ENCODE measurements at places on chromosomes 7 and 10.

DNA sequence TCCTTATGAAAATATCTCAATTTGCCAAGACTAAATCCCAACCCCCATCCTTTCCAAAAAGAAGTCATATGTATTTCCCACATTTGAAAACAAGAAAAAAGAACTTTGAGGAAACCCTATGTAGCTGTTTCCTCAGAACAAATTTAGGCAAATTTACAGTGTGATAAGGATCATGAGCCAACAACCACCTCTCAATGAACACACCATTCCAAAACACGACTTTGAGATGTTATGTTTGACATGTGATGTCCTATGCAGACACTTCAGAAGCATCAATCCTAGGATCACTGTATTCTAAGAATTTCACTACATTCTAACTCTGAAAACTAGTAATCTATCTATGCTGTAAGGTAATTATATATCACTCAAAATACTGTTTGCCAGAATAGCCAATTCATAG is 62.2 kb downstream of the NT5C2 start:
- no peak for DNase-seq

GRCh38 chr7:37283716-37284115 is 164.9 kb downstream of the ELMO1 start:
- DNase-seq, result no peak

DNA sequence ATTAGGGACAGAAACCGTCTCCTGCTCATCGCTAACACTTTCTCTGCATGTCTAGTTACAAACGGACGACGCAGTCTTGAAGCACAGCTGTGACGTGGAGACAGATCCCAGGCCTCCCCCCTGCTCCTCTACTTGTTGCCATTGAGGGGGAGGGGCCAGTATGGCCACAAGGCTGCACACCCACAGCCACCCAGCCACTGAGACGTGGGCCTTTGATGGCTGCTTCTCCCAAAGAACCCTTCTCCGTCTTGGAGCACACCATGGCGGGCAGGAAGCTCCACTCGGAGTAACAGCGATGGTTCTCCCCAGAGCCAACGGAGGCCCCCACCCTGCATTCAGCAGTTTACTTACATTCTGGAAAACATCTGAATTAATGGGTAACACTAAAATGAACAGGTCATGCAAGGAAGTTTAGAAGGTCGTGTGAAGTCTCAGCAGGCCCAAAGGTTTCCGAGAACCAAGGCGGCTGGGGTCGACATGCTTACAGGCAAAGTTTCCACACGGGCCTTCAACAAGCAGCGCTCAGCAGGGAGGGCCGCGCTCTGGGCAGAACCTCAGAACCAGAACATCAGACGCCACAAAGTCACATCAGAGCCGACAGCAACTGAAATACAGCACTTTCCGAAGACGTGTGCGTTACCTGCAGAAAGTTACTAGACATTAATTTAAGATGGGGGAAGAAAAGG is 169.6 kb downstream of the DIP2C start:
- no peak for DNase-seq

GRCh38 chr10:110276603-110277002 is 28.1 kb downstream of the SMNDC1 start:
- DNase-seq, result no peak

- DNase-seq, result no peak
These were observed 15.8 kb downstream of the SFXN4 start for GRCh38 chr10:119149729-119150128.

DNA sequence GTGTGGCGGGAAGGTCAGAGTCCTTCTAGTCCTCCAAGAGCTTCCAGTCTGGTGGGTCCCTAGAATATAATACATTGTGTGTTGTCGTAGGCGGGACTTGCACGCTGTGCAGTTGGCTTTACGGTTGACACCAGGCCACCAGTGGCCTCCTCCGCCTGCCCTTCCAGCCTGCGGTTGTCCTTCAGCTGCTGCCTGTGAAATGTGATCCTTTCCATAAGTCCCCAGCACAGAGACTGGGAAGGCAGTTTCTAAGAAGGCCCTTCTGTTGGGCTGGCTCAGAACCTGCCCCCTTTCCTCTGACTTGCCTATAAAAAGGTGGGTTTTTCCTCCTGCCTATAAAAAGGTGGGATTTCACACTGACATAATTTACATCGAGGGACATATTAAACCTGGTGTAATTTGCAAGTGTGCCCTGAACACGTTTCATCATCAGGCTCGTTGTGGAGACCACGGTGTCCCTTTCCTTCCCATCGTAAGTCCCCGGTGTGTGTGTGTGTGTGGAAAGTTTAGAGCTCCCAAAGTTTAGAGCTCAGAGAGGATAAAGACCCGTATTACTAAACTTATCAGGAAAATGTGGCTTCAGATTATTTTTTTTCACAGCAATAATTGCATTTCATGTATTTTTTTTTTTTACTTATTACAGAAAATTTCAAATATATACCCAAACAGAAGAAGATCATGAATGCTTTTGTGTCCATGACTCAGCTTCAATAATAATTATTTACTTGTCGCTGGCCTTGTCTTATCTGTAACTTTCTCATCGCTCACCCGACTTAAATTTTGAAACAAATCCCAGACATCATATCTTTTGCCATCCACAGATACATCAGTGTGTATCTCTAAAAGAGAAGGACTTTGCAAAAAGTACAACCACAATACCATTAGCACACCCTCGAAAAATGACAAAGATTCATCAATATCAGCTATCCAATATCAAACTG is 45.1 kb downstream of the CUX1 start:
- no peak for DNase-seq

DNA sequence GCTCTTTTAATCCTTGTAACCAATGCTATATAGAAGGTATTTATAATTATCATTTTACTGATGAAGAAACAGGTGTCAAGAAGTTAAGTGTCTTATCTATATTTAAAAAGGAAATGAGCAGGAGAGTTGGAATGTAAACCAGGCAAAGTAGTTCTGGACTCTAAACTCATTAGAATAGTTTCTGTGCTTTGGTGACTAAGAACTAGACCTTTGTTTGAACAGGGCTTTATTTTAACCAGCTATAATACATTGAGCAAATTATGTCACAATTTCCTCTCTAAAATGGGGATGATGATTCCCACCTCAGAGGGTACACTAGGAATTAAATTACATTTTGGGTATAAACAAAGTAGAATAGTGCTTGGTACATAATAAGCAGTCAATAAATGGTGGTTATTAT is 236.0 kb downstream of the MAGI2 start:
- no peak for DNase-seq

- DNase-seq, result no peak
These were observed 36.9 kb upstream of the PPIF start for GRCh38 chr10:79310200-79310865.

- no peak for DNase-seq
These were observed 46.0 kb downstream of the ZNF25 start for GRCh38 chr10:37930423-37930822.

- no peak for DNase-seq
These were observed 170.2 kb downstream of the AKR1D1 start for GRCh38 chr7:138246428-138246827.

GRCh38 chr7:18414885-18415284 is 80.7 kb upstream of the HDAC9 start:
- no peak for DNase-seq

DNA sequence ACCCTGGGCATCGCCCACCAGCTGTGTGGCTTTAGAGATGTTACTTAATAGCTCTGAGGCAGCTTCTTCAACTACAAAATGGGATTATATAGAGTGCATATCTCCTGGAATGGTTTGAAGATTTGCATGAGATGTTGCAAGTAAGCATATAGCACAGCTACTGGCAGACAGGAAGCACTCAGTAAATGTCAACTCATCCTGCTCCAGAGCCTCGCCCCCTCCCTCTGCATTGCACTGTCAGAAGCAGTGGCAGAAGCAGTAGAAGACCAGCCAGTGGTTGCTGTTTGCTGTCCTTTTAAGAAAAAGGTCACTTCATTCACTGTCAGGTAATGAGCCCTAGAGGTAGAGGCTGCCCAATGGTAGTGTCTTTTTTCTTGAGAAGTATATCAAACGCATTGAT is 180.0 kb upstream of the GHITM start:
- no peak for DNase-seq

Measured in hepatic stellate cell (primary cell).